ENCODE measurements at places on chromosomes 11 and 22.

DNA sequence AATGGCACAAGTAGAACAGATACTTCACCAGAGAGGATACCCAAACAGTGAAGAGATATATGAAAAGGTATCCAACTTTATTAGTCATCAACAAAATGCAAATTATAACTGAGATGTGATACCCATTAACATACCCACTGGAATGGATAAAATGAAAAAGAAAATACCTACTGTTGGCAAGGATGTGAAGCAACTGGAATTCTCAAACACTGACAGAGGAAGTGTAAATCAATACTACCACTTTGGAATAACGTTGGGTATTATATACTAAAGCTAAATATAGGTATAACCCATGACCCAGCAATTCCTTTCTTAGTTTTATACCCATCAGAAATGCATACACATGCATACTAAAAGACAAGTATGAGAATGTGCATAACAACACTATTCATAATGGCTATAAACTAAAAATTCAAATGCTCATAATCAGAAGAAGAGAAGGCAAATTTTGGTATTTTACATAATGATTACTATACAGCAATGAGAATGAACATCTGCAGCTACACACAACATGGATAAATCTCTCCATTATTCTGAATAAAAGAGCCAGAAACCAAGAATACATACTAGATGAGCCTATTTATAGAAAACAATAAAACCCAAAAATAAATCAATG, 80.6 kb downstream of the RPL27A start:
- DNase-seq, result no peak

DNA sequence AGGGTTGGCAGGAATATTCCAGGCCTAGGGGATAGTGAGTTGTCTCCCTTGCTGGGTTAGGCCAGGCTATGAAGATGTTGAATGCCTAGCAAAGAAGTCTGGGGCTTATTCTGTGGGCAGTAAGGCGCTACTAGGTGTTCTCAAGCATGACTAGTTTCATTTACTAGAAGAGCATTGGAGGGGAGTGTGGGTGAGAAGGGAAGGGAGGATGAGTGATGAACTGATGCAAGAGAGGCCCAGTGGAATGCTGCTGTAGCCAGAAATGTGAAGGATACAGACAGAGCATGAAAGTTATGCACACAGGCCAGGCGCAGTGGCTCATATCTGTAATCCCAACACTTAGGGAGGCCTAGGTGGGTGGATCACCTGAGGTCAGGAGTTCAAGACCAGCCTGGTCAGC, 33.5 kb downstream of the POU2F3 start:
- no peak for DNase-seq

GRCh38 chr11:75733431-75734107, 15.9 kb downstream of the MOGAT2 start:
- DNase-seq, result no peak

- no peak for DNase-seq
These were observed 22.6 kb upstream of the MGAT3 start for GRCh38 chr22:39434243-39434653.

DNA sequence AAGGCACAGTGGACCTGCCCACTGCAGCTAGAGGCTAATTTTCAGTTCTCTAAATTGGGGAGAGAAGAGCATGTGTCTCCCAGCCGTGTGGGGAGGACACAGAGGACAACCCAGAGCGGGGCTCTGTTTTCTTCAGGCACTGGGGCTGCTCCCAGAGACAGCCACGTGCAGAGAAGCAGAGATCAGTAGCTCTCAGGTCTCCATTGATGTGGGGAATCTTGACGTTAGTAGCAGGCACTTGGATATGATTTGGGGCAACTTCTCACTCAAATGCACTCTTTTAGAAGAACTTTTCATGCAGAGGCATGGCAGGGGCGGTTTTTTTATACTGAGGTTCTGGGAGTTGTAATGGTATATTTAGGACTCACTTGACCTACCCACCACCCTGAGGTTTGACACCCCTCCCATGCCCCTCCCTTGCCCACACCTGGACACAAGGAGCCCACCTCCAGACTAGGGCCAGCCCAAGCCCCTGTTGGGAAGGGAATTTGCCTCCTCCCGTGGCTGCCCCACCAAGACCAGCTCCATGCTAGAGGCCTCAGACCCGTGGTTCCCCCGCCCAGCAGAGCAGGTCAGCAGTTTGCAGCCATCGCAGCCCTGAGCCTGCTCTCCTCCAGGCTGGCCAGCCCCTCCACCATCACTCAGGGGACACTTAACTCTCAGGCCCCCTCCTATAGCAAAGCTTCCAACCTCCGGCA, 94.2 kb upstream of the RTL6 start:
- peak; percentile 88 for DNase-seq

- peak; percentile 68 for DNase-seq
These were observed 4.3 kb upstream of the PATZ1 start for GRCh38 chr22:31350410-31350863.

DNA sequence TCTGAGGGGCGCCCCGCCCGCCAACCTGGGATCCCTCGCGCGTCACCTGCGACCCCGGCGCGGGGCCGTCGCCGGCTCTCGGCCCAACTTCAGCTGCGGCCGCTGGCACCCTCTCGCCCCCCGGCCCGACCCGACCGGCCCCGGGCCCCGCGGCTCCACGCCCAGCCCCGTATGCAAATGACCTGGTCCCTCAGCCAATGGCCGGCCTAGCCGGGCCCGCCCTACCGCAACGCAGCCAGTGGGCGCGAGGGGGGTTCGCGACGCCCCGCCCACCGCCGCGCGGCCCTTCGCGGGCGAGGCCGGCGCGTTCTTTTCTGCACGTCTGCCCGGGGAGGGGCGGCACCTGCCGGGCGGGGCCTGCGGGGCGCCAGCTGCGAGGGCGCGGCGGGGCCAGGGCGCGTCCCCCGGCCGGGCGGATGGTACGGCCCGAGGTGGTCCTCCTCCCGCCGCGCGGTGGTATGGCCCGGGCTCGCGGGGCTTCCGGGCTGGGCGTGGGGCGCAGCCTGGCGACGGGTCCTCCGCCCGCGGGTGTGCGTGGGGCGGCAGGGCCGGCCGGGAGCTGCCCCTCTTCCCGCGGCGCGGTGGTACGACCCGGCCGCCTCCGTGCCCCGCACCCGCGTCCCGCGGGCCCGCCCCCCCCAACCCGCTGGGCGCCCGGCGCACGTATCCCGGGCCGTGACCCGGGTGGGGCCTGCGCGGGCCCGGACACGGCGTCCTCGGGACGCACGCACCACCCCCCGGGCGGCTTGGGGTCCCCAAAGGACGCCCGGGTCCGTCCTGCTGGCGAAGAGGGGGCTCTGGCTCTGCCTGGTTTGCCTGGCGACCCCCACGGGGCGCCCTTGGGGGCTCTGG, 7.7 kb upstream of the PHRF1 start:
- DNase-seq, result peak; percentile 83

- no peak for DNase-seq
These were observed 83.2 kb upstream of the GAL start for GRCh38 chr11:68601147-68601546.

DNA sequence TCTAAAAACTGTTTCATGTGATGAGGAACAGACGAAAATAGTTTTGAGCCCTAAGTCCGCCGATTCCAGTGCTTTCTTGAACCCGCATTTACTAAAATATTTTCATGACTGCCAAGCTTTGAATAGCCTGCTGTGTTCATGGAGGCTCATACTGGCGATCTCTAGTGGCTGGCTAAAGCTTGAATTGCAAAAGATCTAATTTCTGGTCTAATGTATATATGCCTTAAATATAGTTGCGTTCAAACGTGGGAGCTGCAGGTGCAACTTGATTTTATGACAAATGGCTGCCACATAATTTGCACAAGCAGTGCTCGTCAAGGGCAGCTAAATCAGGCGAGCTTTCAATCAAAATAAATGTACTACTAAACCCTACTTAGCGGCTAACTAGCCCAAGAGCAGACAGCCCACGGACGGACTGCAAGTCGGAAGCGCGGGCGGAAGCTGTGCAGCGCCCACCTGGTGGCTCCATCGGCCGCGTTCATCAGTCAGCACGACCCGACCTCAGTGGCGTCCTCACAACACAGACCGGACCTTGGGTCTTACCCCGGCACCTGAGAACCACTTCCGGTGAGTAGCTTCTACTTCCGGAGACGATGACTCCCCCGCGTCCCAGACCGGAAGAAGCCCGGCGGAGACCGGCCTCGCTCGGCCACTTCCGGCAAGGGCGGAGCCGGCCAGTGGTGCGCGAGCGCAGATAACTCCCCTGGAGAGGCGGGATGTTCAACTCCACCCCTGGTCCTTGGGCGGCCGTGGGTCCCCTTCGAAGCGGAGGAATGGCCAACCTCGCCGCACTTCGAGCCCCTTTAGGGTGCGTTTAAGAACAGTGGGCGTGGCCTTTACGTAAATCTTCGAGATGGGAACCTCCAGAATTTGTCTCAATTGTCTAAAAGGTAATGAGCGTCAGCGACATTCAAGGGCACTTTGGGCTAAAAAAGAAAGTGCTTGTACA, 6.1 kb downstream of the RPL27A start:
- peak; percentile 97 for DNase-seq

GRCh38 chr11:12642040-12642439, 32.2 kb upstream of the TEAD1 start:
- DNase-seq, result no peak

- no peak for DNase-seq
These were observed 50.2 kb downstream of the GAB4 start for GRCh38 chr22:16957781-16958180.

- DNase-seq, result no peak
These were observed 267.3 kb downstream of the DLG2 start for GRCh38 chr11:85359859-85360258.

- DNase-seq, result no peak
These were observed at the start of gene JAML for GRCh38 chr11:118224511-118225188. TSS of gene JAML (minus strand) at chr11:118225011. CDS start at chr11:118214866, 10,145 bp downstream.

DNA sequence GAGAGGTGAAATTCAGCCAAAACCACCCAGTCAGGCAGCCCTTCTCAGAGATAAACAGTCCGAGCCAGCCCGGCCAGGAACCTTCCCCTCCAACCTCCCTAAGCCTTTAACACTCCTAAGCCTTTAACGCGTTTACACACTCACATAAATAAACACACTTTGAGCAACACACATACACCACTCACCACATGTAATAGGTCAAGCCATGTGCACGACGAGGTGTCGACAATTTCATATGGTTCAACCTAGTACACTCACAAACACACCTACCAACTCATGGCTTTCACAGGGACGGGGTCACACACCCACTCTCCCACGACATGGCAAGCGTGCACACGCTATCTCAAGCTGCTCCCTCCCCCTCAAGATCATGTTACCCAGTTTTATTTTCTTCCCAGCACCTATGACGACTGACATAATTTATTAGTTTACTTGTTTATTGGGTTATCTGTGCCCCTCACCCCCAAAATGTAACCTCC, 15.5 kb downstream of the SLC43A1 start:
- DNase-seq, result peak; percentile 29

- DNase-seq, result no peak
These were observed 25.3 kb upstream of the SESN3 start for GRCh38 chr11:95256321-95256779.

GRCh38 chr22:28014211-28015045, 95.4 kb upstream of the PITPNB start:
- peak; percentile 86 for DNase-seq

DNA sequence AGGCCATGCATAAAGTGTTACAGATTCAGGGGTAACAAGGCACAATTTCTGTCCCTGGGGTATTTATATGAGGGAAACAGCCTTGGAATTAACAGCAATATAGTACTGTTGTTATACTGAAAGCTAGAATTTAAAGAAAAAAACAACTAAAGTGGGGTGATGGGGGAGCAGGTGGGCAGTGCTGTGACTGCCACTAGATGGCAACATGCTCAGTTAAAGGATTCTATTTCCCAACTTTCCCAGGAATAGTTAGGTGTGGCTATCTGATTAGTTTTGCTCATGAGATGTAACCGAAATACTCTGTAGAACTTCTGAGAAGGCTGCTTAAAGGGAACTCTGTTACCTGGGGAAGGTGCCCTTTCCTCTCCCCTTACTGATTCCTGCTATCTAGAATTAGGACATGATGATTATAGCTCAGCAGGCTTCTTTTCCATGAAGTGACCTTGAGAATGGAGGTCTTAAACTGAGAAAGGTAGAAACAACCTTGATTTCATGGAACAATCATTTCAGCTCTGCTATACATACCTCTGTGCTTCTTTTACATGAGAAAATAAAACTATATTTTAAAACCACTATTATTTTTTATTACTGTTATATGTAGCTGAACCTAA, 102.6 kb downstream of the RELT start:
- DNase-seq, result peak; percentile 39

GRCh38 chr11:73040046-73040445, 102.1 kb downstream of the FCHSD2 start:
- DNase-seq, result no peak

DNA sequence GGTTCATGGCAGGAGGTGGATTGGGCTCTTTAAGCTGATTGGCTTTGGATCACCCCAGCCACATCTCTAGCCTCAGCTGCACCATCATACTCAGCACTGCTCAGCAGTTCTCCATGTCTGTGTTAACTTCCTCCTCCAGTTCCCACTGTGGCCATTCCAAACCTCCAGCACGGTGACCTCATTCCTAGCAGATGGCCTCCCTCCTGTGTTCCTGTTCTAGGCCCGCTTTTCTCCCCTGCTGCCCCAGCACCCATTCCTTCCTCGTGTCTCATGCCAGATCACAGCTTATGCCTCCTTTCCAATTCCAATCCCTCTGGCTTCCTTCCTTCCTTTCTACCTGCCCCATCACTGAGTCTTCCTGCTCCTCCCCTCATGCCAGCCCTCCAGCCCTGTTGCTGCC, 96.1 kb downstream of the MICAL2 start:
- no peak for DNase-seq

GRCh38 chr11:60874421-60875365, 7.4 kb downstream of the ZP1 start:
- no peak for DNase-seq

DNA sequence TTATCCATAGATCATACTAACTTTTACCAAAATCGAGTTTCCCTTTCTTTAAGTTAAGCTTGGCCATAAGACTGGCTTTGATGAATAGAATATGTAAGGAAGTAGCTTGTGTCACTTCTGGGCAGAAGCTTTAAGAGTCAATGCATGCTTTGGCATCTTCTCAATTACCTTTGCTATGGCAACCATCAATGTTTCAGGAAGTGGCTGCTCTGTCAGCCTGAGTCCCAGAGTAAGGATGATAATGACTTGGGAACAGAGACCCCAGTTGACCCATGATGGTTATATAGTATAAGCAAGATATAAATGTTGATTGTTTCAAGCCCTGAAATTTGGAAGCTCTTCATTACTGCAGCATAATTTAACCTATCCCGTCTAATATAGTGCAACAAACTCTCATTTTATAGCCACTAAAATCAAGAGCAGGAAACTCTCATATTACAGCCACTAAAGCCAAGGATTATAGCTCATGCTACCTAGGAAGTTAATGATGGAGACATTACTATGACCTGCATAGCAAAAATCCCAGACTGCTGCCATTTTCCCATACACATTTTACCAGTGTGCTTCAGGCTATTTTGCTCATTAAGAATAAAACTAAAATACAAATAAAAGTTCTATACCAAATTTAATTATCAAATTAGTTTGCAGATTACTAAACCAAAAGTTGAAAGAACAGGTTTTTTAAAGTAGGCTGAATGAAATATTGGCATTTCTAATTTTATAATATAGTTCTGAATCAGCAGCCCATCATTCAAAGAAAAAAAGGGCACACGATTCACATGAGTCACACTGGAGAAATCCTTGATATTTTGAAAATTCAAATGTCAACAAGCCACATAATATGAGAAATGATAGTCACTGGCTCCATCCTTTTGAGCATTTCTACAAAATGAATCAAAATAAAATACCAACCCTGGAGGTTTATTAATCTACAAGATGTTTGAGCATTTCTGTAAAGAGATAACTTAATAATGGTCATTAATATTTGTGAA, 23.8 kb downstream of the FSHB start:
- no peak for DNase-seq

Data from NCI-H2171 treated with DMSO at 0.1 percent for 48 hours (cell line).